ENCODE measurements at places on chromosomes 11 and 22.

GRCh38 chr11:129785383-129786111 lies 30.1 kb upstream of the TMEM45B start:
- DNase-seq: no peak

DNA sequence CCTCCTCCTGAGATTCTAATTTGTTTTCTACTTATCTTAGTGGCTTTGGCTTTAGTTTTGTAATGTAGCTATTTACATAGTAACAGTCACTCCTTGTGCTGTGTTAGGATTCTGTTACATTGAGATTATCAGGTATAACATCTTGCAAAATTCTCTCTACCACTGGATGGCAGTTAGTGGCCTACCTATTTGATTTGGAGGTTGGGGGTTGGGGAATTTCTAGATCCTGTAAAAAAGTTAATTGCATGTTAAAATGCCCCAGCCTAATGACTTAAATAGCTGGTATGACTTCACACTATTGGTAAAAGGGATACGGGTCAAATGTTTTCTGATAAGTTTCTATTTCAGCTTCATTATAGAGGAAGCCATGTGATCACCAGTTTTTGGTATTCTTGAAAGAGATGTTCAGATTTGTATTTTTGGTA lies 2.8 kb downstream of the GRK3 start:
- no peak for DNase-seq

- no peak for DNase-seq
These were observed 15.0 kb downstream of the VWCE start for GRCh38 chr11:61279934-61280659.

DNA sequence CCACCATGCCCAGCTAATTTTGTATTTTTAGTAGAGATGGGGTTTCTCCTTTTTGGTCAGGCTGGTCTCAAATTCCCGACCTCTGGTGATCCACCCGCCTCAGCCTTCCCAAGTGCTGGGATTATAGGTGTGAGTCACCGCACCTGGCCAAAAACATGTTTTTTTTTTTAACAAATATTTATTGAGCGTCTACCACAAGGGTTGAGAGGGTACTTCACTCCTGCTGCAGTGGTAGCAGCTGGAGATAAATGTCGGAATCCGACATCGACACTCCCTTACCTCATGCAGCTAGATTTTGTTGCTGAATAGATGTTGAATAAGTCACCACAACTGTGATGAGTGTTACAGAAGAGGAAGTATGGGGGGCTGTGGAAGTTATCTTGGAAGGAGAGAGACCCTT lies 971 bp downstream of the DNAJB13 start:
- DNase-seq: no peak

DNA sequence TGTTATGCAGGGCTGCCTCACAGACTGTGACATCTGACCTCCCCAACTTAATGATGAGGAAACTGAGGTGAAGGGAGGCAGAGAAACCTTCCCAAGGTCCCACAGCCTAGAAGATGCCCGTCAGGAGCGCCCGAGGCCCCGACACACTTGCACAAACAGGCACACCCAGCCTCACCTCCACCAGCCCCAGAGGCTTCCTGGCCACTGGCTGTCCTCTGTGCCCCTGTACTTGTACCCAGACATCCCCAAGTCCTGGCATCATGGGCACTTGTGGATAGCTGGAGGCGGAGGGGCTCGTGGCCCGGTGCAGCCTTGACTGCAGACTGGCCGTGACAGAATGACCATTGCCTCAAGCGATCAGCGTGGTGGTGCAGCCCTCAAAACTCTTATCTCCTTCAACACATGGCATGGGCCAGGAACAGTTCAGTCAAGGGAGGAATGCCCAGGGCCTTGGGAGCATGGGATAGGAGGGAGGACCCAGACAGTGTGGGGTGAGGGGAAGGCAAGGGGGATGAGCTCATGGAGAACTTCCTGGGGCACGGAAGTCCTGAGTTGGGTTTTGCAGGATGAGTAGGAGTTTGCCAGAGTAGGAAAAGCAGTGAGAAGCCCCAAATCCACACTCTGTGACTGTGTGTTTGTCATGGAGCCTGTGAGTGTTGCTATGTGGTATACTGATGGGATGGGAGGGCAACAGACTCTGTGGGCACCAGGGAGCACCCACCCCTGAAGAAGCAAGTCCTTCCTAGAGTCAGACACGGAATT lies 25.8 kb upstream of the PPARA start:
- DNase-seq: no peak

DNA sequence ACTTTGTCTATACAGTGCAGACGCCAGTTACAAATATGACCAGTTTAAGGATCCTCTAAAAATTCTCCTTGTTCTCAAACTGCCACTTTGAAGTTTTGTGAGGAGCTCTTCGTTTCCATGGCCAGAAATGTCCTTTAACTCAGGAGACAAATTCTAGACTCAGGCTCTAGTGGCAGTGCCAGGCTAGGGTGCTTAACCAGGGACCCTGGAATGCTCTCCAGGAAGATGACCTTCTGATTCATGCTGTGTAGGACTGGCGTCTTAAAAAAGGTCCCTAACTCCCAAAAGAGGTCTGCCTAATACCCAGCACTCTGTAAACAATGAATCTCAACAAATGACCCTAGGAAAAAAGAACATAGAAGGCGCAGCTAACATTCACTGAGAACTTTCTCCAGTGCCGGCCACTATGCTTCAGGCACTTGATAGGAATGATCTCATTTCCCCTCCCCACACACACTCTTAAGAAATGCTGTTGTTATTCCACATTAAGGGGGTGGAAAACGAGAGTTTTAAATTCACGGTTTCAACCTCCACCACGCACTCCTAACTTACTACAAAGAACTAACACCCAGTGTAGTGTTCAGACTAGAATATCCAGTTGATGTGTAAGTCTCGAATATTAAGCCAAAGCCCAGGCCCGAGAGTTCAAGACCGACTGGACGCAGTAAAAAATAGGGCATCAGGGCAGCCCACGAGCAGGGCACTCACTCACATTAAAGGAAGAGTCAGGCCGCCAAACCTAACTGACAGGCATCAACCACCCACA lies 747 bp downstream of the NXF1 start:
- no peak for DNase-seq

GRCh38 chr22:24486501-24486921 lies 8.6 kb upstream of the UPB1 start:
- peak; percentile 49 for DNase-seq

DNA sequence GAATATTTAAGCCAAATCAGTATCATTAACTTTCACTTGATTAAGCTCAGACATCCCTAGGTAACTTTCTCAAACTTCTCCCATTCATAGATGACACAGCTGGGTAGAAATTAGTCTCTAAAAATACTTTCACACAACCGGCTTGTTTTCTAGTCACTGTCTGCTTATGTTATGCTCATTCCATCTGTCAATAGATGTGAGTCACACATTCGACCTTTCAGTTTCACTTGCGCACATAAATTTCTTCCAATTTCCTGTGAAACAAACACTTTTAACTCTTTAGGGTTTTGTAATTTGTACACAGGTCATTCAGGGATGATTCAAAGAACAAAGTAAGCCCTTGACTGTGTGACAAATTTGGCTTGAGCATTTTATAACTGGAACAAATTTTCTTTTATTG lies 723.0 kb downstream of the KCNA4 start:
- DNase-seq: no peak

- DNase-seq: no peak
These were observed 3.0 kb downstream of the TRIM68 start for GRCh38 chr11:4605057-4605456.

GRCh38 chr11:122360875-122361274 lies 244.9 kb upstream of the BLID start:
- DNase-seq: no peak

GRCh38 chr11:76799066-76799804 lies 16.1 kb downstream of the TSKU start:
- peak; percentile 87 for DNase-seq

GRCh38 chr22:40118979-40119378 lies 58.7 kb upstream of the TNRC6B start:
- no peak for DNase-seq

DNA sequence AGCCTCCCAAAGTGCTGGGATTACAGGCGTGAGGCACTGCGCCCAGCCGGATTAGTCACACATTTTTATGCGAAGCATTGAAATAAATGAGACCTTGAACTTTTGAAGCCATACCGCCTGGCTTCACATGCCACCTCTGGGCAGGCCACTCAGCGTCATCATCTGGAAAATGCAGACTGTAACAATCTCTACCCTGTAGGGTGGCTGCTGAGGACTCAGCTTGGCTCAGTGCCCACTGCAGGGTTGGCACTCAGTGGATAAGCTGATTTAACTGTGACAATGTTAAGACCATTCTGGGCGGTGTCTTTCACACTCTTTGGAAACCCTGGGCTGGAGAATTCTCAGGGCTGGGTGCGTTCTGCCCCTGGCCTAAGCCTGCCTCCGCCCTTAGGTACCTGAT lies 8.5 kb downstream of the SH3BP1 start:
- DNase-seq: no peak

DNA sequence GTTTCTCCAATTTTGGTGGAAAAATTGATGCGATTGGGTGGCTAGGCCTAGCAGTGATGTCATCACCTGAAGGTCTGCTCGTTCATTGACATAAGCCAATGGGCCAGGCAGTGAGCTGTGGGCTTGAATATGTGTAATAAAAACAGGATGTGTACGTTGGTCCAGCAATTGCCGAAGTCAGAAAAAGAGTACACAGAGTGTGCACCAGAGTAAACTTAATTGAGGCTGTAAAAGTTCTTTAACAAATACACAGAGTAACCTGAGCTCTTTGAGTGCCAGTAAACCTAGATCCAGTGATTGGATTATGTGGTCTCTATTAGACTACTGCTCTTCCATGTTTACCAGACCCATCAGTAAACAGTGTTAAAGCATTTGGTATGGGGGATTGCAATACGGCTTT lies 13.0 kb upstream of the GLYATL1 start:
- no peak for DNase-seq
